Stimulated activated CD4-positive, alpha-beta T cell treated with anti-CD3 and anti-CD28 coated beads, Interleukin-2, amount 100 ng/mL, for 24 hours (primary cell): ENCODE measurements at places on chromosomes 4 and X.

GRCh38 chr4:118326585-118326984 is 26.2 kb downstream of the PRSS12 start:
- no peak for DNase-seq

DNA sequence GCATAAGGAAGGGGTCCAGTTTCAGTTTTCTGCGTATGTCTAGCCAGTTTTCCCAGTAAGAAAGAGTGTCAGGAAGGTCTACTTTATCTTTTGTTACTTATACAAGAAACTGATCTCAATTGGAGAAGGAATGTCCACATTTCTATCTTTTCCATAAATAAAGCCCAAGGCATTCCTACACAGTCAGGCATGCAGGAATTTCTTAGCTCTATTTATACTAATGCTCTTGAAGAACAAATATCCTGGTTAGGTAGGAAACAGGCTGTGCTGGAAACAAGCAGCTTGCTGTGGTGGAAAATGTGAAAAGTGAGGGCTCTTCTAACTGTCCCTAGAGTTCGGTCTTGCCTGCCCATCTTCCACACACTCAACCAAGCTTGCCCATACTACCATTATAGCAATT is 37.9 kb upstream of the PITX2 start:
- DNase-seq, result no peak

GRCh38 chr4:26424153-26424552 is 66.1 kb downstream of the CCKAR start:
- no peak for DNase-seq

GRCh38 chr4:185309770-185310169 is 86.0 kb downstream of the LRP2BP start:
- DNase-seq, result no peak

DNA sequence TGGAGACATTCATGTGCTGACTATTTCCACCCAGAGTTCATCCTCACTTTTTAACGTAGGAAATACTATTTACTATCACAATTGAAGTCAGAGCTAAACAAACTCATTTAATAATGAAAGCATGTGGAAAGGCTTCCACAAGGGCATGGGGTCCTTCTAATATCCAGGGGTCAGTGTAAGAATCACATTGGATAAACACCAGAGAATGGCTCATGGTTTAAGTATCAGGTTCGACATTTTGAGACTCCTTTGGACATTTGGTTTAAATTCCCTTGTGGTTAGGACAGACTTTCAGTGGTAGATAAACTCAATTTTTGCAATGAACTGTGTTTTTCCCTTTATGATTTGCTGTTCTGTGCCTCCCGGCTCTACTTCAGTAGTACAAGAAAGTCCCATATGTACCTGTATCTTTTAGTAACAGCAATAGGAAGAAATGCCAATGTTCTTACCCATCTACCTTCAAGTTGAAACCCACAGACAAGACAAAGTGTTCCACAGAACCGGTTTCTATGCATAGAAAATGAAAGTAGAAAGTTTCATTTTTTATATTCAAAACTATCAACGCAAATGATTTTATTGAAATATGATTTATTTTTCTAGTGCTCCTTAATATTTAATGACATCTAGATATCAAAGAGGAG is 589.0 kb upstream of the FAM241A start:
- DNase-seq, result no peak

DNA sequence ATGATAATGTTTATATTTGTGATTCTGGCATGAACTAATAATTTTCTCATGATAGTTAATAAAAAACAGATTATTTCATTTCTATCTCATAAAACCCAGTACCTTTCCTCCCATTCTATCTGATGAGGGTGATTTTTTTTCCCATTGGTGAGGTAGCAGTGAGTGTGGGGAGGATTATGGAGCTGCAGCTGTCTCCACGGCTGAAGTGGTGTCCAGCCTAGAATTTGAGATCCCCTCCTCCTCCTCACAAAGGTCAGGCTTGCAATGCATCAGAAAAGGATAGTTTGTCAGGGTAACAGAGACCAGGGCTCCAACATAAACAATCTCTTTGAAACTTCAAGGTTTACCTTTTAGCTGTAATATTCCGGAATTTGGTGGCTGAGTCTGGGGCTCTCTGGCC is 60.9 kb downstream of the C4orf51 start:
- no peak for DNase-seq

- peak; percentile 81 for DNase-seq
Measured at GRCh38 chr4:48016141-48017107, at the start of the genes CNGA1 and NIPAL1. Gene CNGA1, minus strand, starts transcription at chr4:48016681. Its CDS starts 63,992 bp downstream, at chr4:47952689. Gene NIPAL1, plus strand, starts transcription at chr4:48016772. Its CDS starts 68 bp downstream, at chr4:48016840.

- no peak for DNase-seq
Measured at GRCh38 chr4:110119337-110119736, 79.1 kb downstream of the ELOVL6 start.

- no peak for DNase-seq
Measured at GRCh38 chrX:68428431-68428830, 4.9 kb downstream of the OPHN1 start.

DNA sequence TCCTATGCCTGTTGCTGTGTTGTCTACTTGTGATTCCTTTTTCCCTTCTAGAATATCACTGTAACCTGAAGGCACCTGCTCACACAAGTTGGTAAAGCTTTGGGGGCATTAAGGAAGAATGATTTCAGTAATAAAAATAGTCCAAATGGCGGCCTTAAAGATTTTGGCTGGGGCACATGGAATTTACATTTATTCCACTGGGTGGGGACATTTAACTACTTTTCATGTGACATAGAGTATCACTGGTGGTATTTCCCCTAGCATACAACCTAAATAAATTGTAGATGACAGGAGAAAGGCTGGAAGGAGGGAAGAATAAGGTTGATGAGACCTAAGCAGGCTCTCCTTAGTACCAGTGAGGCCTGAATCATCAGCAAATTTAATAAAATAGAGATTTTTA is 121.8 kb upstream of the EDA2R start:
- DNase-seq, result no peak

GRCh38 chr4:24690436-24690835 is 104.9 kb upstream of the SOD3 start:
- no peak for DNase-seq

- peak; percentile 18 for DNase-seq
Measured at GRCh38 chrX:107894038-107894437, 68.4 kb downstream of the MID2 start.

DNA sequence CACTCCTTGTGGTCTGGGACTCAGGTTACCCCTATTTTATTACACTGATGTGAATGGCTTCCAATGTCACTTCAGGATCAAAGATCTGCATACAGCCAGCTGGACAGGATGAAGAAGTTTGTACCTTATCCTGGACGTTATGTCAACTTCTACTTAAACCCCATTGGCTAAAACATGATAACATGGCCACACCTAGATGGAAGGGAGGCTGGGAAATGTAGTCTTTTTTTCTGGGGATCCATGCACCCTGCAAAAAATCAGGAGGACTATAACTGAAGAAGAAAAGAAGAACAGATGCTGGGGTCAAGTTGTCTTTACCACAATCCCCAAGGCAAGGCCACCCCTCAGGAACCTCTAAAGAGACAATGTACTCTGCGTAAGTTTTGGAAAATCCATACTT is 459.2 kb downstream of the BCOR start:
- DNase-seq, result no peak

GRCh38 chr4:76723924-76724323 is 174.0 kb downstream of the SOWAHB start:
- DNase-seq, result no peak

DNA sequence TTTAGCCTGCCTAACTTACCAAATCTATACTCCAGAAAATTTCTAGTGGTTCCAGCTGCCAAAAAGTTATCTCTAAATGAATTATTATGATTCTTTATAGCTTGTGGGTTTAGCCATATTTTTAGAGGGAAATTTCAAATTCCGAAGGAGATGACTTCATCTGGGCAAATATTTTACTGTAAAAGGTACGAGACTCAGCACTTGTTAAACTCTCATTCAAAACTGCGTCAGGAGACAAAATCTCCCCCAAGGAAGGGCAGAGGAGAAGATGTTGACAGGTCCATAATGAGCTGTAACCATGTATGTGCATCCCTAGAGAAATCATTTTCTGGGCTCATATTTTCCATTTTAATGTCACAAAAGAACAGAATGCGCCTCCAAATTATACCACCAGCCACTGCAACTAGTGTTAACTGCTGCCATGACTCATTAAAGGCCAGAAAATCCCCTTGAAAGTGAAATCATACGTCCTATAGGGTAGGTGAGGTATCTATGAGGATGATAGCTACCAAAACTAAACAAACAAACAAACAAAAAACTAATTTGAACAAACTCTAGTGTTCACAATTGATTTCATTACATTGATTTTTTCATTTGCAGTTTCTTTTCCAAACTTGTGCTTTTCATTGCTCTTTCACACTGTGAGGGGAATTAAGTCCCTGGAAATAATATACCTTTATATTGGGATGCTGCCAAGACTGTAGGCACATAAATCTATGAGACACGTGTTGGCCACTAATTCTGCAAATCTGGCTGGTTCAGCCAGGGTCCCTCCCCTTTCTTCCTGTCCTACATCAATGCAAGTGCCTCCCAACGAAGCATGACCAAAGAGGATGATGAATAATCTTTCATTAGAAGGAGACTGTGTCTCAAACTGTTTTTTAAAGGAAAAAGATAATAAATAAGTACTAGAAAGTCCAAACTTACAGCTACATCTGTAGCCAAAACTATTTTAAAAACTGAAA is 85.8 kb downstream of the ARHGAP6 start:
- no peak for DNase-seq

GRCh38 chrX:1911401-1912128 is 296.7 kb downstream of the ASMT start:
- DNase-seq, result no peak

- no peak for DNase-seq
Measured at GRCh38 chr4:10130178-10130888, 13.7 kb upstream of the WDR1 start.

GRCh38 chrX:41667631-41668030 is 21.1 kb upstream of the GPR34 start:
- DNase-seq, result no peak

GRCh38 chr4:17545374-17546140 is 30.6 kb downstream of the CLRN2 start:
- no peak for DNase-seq

- no peak for DNase-seq
Measured at GRCh38 chrX:118795528-118796280, 27.9 kb upstream of the ZCCHC12 start.

GRCh38 chrX:78024349-78025059 is 55.1 kb upstream of the PGAM4 start:
- no peak for DNase-seq

DNA sequence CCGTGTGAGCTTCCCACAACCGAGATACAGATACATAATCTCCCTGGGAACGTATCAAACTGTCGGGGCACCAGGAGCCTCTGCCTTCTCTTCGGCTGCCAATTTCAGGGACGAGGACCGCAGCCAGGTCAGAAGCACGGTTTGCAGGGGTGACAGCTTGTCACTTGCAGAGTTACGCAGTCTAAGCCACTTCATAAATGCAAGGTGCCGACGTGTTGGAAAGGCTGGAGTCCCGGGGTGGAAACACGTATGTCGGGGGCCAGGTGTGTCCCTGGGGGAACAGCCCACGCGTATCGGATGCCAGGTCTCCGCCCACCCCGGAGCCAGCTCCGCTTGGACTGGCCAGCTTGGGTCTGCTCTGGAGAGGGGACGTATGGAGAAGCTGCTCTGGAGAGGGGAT is 76.3 kb upstream of the SHOX start:
- no peak for DNase-seq

- DNase-seq, result no peak
Measured at GRCh38 chr4:30719454-30720020, 632 bp upstream of the PCDH7 start.

DNA sequence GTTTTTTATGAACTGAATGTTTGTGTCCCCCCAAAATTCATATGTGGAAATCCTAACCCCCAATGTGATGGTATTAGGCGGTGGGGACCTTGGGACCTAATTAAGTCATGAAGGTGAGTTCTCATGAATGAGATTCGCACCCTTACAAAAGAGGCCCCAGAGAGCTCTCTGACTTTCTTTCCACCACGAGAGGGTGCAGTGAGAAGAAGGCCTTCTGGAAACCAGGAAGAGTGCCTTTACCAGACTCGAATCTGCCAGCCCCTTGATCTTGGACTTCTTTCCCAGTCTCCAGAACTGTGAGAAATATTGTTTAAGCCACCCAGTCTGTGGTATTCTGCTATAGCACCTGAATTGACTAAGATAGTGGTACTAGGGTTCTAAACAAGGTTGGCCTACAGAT is 40.8 kb downstream of the STK26 start:
- DNase-seq, result no peak

GRCh38 chrX:38799995-38800580 is 1.2 kb upstream of the MID1IP1 start:
- DNase-seq, result no peak

- no peak for DNase-seq
Measured at GRCh38 chrX:121886557-121886956, 839.1 kb downstream of the GLUD2 start.
